Sciatic nerve (tissue), 2 donors: ENCODE measurements at places on chromosomes 3 and 15. TPM values are rescaled to one million over a fixed set of nuclear protein-coding genes. Genes with fewer than 3 reads are reported as not detected.

Gene RCCD1
- total RNA-seq: 12.4 TPM

GRCh38 chr3:129166579-129167332 lies 5.9 kb upstream of the ISY1 start:
- no peak for DNase-seq

- no peak for DNase-seq
These were observed 29.8 kb downstream of the STT3B start for GRCh38 chr3:31562525-31562924.

DNA sequence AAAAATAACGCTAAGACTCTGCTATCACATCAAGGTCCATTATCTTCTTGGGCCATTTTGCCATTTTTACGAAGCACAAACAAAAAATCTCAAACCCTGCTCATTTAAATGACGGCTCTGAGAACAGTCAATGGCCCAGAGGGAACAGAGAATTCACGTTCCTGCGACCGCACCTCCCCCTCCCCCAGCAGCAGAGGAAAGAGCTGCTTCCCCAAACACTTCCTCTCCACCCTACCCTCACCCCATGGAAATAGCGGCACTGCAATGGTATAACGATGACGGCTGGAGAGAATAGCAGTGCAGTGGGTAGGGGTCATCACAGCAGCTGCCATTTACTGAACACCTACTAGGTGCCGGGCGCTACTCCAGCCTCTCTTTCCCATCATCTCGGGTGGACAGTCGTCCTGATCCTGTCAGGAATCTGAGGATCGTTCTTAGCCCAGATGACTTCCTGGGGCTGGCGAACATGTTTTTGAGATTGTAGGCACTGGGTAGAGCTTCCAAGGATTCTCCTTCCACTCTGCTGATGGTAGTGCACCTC lies 113.3 kb downstream of the IQSEC1 start:
- DNase-seq: no peak

DNA sequence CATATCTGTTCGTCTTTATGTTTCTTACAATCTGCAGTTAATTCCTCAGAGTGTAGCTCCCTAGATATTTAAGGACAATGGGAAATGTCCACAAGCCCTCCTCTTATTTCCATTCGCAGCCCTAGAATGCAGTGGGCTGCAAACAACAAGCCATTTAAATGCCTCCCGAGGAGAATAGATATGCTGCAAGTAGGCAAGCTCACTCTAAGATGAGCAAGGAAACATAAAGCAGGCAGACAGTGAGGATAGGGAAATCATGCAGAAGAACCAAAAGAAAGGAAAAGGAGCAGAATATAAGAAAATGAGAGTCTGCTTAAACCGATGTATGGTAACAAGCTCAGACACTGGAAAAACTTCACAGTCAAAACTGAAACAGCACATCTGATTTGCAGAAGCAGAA lies 561.9 kb downstream of the GBE1 start:
- DNase-seq: no peak

Gene NUP210
- total RNA-seq: 5.5 TPM

- DNase-seq: no peak
These were observed 481 bp upstream of the DYNC1LI1 start for GRCh38 chr3:32571192-32571485.

GRCh38 chr3:73805435-73805834 lies 180.7 kb upstream of the PDZRN3 start:
- DNase-seq: no peak

Gene SLC12A8
- 2.5 TPM for total RNA-seq

DNA sequence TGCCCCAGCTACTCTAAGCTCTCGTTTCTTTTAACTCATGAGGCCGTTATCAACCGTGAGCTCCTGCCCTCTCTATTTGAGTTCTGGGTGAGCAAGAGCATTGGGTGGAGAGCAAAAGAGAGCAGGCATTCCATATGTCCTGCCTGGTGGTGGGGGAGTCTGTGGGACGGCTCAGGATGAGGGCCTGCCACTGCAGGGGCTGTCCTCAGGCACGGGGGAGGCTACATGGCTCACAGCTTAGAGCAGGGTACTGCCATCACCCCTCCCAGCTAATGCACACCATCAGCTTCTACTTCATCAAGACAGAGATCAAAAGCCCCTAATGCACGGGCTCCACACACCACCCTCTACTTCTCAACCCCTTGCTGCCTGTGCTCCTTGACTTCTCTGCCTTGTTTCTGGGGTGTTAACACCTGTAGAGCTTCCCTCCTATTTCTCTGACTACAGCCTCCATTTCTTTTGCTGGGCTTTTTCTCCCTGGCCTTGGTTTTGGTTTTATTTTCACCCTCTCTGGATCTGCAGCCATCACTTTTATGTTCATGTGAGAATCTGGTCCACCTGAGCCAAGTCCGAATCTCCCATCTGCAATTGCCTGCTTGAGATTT lies 114.1 kb downstream of the ALDH1A2 start:
- no peak for DNase-seq

DNA sequence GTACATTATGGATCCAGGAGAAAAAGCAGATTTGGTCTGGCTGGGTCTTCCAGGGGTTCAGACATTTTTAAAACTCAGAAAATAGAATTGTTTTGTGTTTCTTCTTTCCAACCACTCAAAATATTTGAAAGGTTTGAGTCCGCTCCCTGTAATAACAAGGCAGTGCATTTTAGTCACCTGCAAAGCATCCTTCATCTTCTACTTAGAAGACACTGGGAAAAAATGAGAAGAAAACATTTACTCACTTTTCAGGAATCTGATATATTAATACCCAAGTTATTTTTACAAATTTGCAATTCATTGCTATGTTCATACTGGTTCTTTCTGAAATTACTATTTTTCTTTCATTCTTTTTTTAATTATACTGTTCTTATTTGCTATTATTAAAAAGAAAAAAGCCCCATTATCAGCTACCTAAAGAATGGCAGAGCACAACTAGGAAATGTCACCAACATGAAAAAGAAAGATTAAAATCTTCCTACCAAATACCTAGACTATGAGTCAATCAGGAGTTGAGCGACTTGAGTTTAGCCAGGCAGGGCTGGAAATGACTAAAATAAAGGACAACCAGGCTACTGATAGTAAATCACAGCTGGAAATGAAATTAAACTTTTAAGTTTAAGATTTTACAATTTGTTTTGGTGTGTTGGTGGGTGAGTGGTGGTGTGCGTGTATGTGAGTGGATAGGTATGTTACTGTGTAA lies 280.3 kb upstream of the THBS1 start:
- no peak for DNase-seq

- no peak for DNase-seq
These were observed 280.3 kb downstream of the ZPLD1 start for GRCh38 chr3:102715030-102715697.

Gene ATP13A5
- total RNA-seq: not detected

- no peak for DNase-seq
These were observed 57.6 kb upstream of the NR2E3 start for GRCh38 chr15:71752604-71753289.

Gene RBP2
- total RNA-seq: not detected
